ENCODE measurements at places on chromosomes 7 and 10.

DNA sequence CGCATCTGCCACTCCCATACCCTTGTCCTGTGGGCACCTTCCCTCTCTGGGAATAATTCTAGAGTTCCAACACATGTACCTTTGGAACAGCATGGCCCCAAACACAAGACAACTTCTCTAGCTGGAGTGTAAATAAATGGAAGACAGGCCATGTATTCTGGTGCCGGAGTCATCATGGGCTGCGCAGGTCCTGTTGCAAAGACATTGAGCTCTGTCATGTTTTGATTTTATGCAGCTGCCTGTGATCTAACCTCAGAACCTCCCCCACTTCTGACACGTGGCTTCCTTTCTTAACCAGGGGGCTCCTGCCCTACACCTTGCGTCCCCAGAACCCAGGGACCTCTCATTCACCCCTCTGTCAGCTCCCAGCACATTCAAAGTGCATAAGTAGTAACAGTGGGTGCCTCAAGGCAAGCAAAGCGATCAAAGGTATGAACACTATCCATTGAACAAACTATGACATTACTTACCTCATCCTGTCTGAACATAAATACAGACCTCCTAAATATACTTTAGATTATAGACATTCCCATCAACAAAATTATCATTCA is 219.9 kb downstream of the FGFR2 start:
- DNase-seq, result no peak

- no peak for DNase-seq
Observed at GRCh38 chr10:87546210-87546609, 41.5 kb downstream of the MINPP1 start.

GRCh38 chr10:117594722-117595121 is 52.2 kb downstream of the EMX2 start:
- DNase-seq, result no peak

- no peak for DNase-seq
Observed at GRCh38 chr10:70830164-70830563, 14.4 kb downstream of the SGPL1 start.
